Tibial nerve (tissue), 4 donors: ENCODE measurements at places on chromosomes 2 and 18. TPM values are rescaled to one million over a fixed set of nuclear protein-coding genes. Genes with fewer than 3 reads are reported as not detected.

Gene FLACC1
- 2.1 TPM for total RNA-seq

DNA sequence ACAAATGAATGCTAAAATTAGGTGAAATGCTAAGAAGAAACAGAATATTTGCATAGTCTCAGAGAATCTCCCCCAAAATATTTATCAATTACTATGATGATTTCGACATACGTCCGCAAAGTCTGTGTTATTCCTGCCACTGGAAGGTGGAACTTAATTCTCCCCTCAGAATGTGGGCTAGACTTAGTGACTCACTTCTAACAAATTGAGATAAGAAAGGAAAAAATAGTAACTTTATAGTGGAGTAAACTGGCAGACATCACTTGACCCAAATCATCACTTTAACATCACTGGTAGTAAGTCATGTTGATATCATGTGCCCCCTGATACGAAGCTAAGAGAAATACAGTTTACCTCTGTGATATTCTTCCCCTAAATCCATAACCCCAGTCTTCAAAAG, 23.5 kb downstream of the HADHB start:
- H3K27me3 ChIP-seq = no peaks in the 10 kb centered on the region
- H3K4me3 ChIP-seq = no peak overlapping the region
- DNase-seq = no peak
- no peaks in the 10 kb centered on the region for H3K36me3 ChIP-seq
- H3K27ac ChIP-seq = no peak overlapping the region

DNA sequence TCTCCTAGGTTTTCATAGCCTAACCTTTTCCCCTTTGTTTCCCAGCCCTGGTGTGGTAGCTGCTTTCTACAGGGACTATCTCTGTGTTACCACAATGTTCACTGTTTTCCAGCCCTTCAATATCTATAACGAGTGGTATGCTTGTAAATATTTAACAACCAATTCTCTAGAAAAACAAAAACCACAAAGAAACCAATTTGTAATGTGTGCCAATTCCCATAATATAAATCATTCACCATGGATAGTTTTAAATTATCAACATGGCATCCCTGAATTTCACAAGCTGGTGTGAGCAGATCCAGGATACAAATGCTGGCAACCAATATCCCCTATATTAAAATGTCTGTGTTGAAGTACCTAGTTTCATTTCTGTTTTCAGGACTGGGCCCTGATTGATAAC, 207.5 kb upstream of the FBXO11 start:
- no peak for DNase-seq
- no peak overlapping the region for H3K4me3 ChIP-seq
- peak overlapping the region; percentile 90 for H3K27ac ChIP-seq
- H3K27me3 ChIP-seq = no peaks in the 10 kb centered on the region
- H3K4me1 ChIP-seq = peaks cover 20% of the 10 kb centered on the region

- no peaks in the 10 kb centered on the region for H3K27me3 ChIP-seq
- no peaks in the 10 kb centered on the region for H3K36me3 ChIP-seq
- DNase-seq = no peak
Measured at GRCh38 chr2:17093712-17094111, 424.5 kb downstream of the RAD51AP2 start.

GRCh38 chr18:40904295-40904694, 1050.7 kb upstream of the PIK3C3 start:
- no peak overlapping the region for H3K4me3 ChIP-seq
- H3K4me1 ChIP-seq = no peaks in the 10 kb centered on the region
- no peaks in the 10 kb centered on the region for H3K27me3 ChIP-seq
- H3K36me3 ChIP-seq = no peaks in the 10 kb centered on the region
- no peak overlapping the region for H3K27ac ChIP-seq

Gene PTPN2
- total RNA-seq = 12.9 TPM

DNA sequence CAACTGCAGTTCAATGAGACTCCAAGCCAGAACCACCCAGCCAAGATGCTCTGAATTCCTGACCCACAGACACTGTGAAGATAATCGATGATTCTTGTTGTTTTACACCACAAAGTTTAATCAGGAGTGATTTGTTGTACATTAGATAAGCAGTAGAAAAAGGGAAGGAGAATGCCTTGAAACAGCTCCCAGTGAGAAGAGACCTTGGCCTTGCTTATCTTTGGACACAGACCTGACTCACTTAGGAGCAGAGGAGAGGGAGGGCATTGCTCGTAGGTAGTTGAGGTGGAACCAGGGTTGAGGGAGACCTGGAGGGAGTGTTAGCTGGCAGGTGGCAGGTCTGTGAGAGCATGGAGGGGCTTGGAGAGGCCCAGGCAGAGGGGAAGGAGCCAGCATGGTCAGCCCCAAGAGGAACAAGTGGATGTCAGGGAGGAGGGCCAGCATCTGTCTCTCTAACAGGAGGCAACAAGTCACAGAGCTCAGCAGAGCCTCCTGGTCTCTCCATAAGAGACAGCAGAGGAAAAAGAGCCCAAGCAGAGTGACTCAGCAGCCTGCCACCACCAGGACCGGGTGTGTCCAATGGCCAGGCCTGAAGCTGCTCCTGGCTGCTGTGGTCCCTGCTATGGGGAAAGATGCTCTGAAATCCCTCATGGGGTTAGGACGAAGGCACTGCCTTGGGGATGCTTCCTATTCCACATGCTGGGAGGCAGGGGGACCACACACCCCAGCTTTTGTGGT, 161.6 kb upstream of the CAPN13 start:
- H3K27me3 ChIP-seq = no peaks in the 10 kb centered on the region
- no peaks in the 10 kb centered on the region for H3K36me3 ChIP-seq
- H3K4me1 ChIP-seq = no peaks in the 10 kb centered on the region
- DNase-seq = no peak
- H3K27ac ChIP-seq = no peak overlapping the region
- no peak overlapping the region for H3K4me3 ChIP-seq

GRCh38 chr2:42252464-42252863, 83.3 kb downstream of the EML4 start:
- no peaks in the 10 kb centered on the region for H3K4me1 ChIP-seq
- DNase-seq = no peak
- no peaks in the 10 kb centered on the region for H3K27me3 ChIP-seq
- no peak overlapping the region for H3K4me3 ChIP-seq

DNA sequence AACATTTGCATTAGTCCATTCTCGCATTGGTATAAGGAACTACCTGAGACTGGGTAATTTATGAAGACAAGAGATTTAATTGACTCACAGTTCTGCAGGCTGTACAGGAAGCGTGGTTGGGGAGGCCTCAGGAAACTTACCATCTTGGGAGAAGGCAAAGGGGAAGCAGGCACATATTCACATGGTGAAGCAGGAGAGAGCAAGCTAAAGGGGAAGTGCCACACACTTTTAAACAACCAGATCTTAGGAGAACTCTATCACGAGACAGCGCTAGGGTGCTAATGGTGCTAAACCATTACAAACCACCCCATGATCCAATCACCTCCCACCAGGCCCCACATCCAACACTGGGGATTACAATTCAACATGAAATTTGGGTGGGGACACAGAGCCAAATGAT, 201.7 kb upstream of the MGAT5 start:
- no peaks in the 10 kb centered on the region for H3K4me1 ChIP-seq
- no peaks in the 10 kb centered on the region for H3K27me3 ChIP-seq
- no peak overlapping the region for H3K4me3 ChIP-seq
- no peak for DNase-seq
- H3K27ac ChIP-seq = no peak overlapping the region

Gene TSPYL6
- total RNA-seq = not detected

Gene SERPINB11
- total RNA-seq = not detected

GRCh38 chr18:46042571-46043123, 29.4 kb downstream of the PSTPIP2 start:
- H3K27me3 ChIP-seq = no peaks in the 10 kb centered on the region
- H3K36me3 ChIP-seq = no peaks in the 10 kb centered on the region

DNA sequence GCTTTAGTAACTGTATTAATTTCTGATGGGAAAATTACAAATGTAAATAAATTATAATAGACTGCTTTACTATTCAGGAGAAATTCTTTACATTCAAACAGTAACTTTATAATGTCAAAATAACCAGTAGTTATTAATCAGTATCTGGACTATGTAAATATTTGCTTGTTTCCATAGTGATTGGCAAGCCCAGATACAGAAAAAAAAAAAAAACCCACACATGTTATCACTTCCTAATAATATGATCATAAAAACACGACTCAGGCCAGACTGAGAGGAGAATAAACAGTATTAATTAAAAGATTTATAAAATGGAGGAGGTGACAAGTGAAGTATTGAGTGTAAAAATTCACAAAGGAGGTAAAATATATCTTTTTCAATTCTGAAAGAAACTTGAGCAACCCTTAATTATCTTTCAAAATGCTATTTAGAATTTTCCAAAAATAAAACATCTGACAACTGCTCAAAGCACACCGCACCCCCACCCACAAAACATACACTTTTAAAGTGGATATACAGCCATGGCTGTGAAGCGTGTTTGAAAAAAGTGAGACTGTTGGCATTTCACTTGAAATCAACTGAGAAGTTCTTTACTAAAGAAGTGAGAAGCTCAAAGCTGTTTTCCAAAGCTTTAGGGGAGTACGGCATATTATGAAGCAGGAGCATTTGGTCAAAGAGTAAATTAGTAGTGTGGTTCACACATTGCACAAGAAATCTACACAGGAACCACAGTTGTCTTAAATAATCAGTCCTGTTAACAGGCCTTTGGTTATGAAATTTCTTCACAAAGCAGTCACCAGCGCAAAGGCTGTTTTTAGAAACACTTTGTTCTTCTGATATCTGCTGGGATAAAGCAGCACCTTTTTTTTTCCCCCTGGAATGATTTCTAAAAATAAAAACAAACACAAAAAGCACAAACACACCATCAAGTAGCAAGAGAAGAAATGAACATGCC, 475.8 kb downstream of the TXNL1 start:
- no peak overlapping the region for H3K4me3 ChIP-seq
- no peaks in the 10 kb centered on the region for H3K4me1 ChIP-seq
- H3K27me3 ChIP-seq = no peaks in the 10 kb centered on the region

Gene FHL2
- total RNA-seq = 72.8 TPM

Gene GCG
- not detected for total RNA-seq
